Cardiac ventricle fibroblast (primary cell): ENCODE measurements at places on chromosomes 12 and 14. TPM values are rescaled to one million over a fixed set of nuclear protein-coding genes. Genes with fewer than 3 reads are reported as not detected.

The RNF212B gene
- not detected in 2 replicates for total RNA-seq

The COX8C gene
- not detected in 2 replicates for total RNA-seq

The RDH11 gene
- total RNA-seq, result 43.4 and 45.5 TPM in 2 replicates

The CLEC4D gene
- not detected in 2 replicates for total RNA-seq

The SDSL gene
- 2.2 and 4.5 TPM in 2 replicates for total RNA-seq

The SUPT16H gene
- total RNA-seq, result 34.3 and 45.4 TPM in 2 replicates

The RAPGEF3 gene
- 1.2 and 1.9 TPM in 2 replicates for total RNA-seq

The PLEKHG7 gene
- total RNA-seq, result 0.06 TPM in 1 of 2 replicates, not detected in the other

The CLMN gene
- 1.6 and 5.1 TPM in 2 replicates for total RNA-seq

The ABCD2 gene
- total RNA-seq, result not detected in 2 replicates

The DNAH10 gene
- total RNA-seq, result 0.19 and 0.24 TPM in 2 replicates

The PIK3C2G gene
- total RNA-seq, result not detected in 2 replicates

The SRRM4 gene
- not detected in 2 replicates for total RNA-seq

The GLIPR1L2 gene
- 1.3 and 3.3 TPM in 2 replicates for total RNA-seq

The NKX2-8 gene
- total RNA-seq, result not detected in 2 replicates

The STK38L gene
- total RNA-seq, result 7.6 and 12.4 TPM in 2 replicates

The PNP gene
- total RNA-seq, result 17.1 and 21.0 TPM in 2 replicates

The POTEM gene
- not detected in 2 replicates for total RNA-seq

The STYK1 gene
- not detected in 2 replicates for total RNA-seq

The IFI27L1 gene
- total RNA-seq, result 9.2 and 15.6 TPM in 2 replicates

The GAPDH gene
- 4,305 and 4,799 TPM in 2 replicates for total RNA-seq

The SCFD1 gene
- total RNA-seq, result 40.5 and 57.7 TPM in 2 replicates

The RTL1 gene
- not detected in 2 replicates for total RNA-seq

The OTX2 gene
- not detected in 2 replicates for total RNA-seq

The LPAR5 gene
- total RNA-seq, result not detected in 2 replicates

The TMEM229B gene
- total RNA-seq, result 0.69 and 1.9 TPM in 2 replicates

The OVCH1 gene
- 0.06 and 0.20 TPM in 2 replicates for total RNA-seq

The PHETA1 gene
- total RNA-seq, result 10.8 and 21.1 TPM in 2 replicates

The KRT6B gene
- total RNA-seq, result not detected in 2 replicates

The PLEK2 gene
- 0.94 TPM in 1 of 2 replicates, not detected in the other for total RNA-seq

The ABCC9 gene
- total RNA-seq, result 3.6 and 4.1 TPM in 2 replicates

The JAG2 gene
- total RNA-seq, result 0.81 and 1.9 TPM in 2 replicates

The KCNJ8 gene
- 1.5 and 2.9 TPM in 2 replicates for total RNA-seq

The TRIM9 gene
- 2.5 and 5.3 TPM in 2 replicates for total RNA-seq

The DPPA3 gene
- not detected in 2 replicates for total RNA-seq

The KTN1 gene
- 86.1 and 90.0 TPM in 2 replicates for total RNA-seq

The KRT73 gene
- not detected in 2 replicates for total RNA-seq

The KIF26A gene
- not detected in 2 replicates for total RNA-seq

The PRICKLE1 gene
- total RNA-seq, result 12.3 and 16.7 TPM in 2 replicates

The HOXC6 gene
- total RNA-seq, result not detected in 2 replicates

The CRIP2 gene
- total RNA-seq, result 57.6 and 71.1 TPM in 2 replicates

The SALL2 gene
- 8.8 and 9.0 TPM in 2 replicates for total RNA-seq

The ASPG gene
- total RNA-seq, result not detected in 2 replicates

The CLEC2A gene
- not detected in 2 replicates for total RNA-seq
